ENCODE measurements at places on chromosomes 5 and 9.

DNA sequence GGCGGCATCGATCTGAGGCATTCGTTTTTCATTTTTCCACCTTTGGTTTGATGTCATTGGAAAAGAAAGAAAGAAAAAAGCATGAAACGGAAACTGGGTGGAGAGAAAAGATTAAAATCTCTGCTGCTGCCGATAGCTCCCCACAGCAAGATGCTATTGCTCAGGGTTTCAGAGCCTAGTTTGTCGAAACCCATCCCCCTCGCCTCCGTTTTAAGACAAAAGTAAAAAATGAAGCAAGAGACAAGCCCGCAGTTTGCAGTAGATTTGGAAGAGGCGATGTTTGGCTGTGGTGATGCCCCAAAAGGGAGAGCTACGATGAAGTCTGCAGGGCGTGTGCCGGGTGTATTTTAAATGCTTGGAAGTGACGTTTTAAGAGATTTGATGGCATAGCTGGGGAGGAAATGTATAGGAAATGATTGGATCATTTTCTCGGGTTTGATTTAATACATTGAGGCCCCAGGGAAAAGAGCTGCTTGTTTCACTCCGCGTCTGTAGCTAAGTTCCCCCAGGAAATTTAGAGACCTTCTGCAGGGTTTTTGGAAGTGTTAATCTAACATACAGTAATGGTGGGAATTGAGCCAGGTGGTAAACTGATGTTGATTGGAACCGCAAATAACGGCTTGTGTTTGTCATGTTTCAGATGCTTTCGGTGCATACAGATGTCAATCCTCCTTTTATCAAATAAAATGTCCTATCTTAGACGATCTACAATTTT is 909 bp downstream of the NDFIP1 start:
- no peak for DNase-seq

DNA sequence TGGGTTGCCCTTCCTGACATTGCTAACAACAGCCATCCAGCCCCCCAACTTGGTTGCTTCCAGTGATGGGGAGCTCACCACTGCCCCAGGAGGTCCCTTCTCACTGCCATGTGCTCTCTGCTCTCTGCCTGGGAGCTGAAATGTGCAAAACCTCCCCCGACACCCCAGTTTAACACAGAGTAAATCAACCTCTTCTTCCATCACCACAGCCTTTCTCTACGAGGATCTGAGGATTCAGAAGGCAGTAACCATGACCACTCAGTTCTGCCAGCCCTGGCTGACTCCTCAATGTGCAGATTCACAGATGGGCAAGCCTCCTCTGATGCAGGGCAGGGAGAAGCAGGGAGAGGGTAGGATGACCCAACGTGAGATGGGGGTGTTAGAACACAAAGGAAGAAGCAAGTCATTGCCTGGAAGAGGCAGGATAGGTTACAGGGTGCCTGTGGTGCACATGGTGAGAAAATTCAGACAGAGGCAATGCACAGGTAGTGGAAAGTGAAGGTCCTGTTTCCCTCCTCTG is 185.0 kb downstream of the DAB2IP start:
- DNase-seq, result no peak

DNA sequence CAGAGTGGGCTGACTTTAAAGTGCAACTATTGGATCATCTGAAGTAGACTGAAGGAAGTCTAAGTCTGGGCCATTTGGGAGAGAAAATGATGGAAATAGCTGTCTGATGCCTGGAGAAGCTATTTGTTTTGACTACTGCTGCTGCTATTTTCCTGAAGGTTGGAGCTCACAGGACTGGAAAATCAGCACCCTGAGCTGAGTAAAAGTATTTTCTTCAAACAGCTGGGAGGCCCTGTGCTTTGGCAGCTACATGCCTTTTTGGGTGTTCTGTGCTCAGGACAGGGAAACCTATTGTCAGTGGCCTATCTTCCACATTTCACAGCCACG is 302.6 kb downstream of the ENC1 start:
- DNase-seq, result no peak

DNA sequence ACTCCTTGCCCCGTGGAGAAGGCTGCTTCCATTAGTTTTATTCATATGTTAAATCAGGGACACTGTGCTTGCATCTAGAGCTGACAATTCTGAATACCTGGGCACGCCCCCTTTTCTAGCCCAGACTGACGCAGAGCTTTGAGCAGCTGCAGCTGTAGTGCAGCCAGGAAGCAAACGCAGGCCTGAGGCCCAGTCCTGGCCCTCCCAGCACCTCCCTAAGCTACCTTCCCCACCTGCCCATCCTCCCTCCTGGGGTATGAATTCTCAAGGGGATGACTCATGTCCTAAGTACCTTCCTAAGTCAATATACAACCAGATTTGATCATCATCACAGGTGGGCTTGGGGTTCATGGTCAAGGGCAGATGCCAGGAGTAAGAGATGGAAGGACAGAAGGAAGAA is 3.5 kb downstream of the PHF19 start:
- DNase-seq, result no peak

- DNase-seq, result no peak
Measured at GRCh38 chr9:90789862-90790261, 11.8 kb upstream of the SYK start.

Data from stimulated activated CD8-positive, alpha-beta memory T cell treated with anti-CD3 and anti-CD28 coated beads, Interleukin-4, amount 100 ng/mL, for 4 hours (primary cell).